Hematopoietic multipotent progenitor cell treated with erythropoietin and hydrocortisone succinate and interleukin-3 and kit ligand, for 17 days (in vitro differentiated cells): ENCODE measurements at places on chromosomes 4 and X.
A peak's percentile ranks its signal among the peaks of the same experiment; 100 is the strongest.

GRCh38 chr4:122705547-122706117 is 26.9 kb upstream of the BBS12 start:
- no peak for DNase-seq

- DNase-seq, result no peak
Observed at GRCh38 chrX:150508451-150509367, 59.7 kb upstream of the MTM1 start.

DNA sequence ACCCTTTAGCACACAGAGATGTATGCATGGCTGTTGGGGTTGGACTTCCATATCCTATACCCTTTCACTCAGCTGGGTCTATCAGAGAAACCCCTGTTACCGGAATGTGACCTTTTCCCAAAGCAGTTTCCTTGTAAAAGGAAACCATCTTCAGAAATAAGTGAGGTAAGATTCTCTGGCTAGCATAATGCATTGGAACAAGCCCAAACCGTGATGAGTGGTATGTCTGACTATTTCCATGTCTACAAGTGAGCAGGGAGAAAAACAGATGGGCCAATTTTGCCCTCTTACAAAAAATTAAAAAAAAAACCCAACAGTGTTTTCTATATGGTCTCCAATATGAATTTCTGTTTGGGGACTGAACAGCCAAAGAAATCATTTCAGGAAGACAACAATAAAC is 283.9 kb downstream of the SMARCA1 start:
- DNase-seq, result no peak

- peak; percentile 31 for DNase-seq
Observed at GRCh38 chr4:186587416-186588018, 32.1 kb upstream of the MTNR1A start.

DNA sequence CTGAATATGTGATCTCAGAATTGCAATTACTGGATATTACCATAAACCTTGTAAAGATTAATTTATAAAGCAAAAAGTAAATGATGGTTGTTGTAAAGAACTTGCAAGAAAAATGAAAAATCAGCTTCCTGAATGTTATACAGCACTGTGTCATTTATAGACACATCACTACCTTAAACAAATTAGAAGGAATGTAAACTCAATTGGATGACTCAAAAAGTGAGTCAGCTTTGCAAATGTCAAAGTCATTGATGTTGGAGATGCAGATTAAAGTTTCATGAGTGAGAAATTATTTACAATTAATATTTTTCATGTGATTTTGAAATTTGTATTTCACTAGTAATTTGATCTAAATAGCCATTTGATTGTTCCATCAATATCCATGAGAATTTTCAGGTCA is 193.2 kb downstream of the RAPGEF2 start:
- DNase-seq, result peak; percentile 71

DNA sequence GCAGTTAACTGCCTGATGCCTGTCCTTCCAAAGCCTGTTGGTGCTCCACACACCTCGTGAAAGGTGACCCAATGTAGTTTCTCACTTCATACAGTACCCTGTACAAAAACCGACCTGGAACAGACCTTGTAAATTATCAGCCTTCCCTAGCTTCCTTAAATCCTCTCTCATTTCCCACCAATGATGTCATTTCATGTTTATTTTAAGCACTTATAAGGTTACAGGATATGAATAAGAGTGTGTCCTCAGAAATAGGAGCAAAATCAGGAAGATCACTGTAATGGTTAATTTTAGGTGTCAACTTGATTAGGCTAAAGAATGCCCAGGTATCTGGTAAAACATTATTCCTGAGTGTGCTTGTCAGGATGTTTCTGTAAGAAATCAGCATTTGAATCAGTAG is 44.7 kb downstream of the TMEM150C start:
- no peak for DNase-seq

DNA sequence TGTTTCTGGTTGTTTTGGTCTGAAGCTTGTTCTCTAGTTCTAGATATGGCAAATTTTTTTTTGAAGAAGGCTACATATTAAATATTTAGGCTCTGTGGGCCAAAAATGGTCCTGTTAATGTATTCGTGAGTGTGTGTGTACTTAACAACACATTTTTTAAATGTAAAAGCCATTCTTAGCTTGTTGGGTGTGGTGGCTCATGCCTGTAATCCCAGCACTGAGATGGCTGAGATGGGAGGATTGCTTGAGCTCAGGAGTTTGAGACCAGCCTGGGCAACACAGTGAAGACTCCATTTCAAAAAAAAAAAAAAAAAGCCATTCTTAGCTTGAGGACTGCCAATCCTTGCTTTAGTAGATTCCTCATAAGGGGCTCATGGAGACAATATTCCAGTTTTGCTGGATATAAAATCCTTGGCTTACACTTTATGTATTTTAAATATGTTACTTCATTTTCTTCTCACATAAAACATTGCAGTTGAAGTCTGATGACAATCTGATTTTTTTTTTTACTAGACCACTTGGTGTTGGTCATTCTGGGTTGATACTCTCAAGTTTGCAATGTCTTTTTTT is 23.4 kb downstream of the NOCT start:
- DNase-seq, result no peak

DNA sequence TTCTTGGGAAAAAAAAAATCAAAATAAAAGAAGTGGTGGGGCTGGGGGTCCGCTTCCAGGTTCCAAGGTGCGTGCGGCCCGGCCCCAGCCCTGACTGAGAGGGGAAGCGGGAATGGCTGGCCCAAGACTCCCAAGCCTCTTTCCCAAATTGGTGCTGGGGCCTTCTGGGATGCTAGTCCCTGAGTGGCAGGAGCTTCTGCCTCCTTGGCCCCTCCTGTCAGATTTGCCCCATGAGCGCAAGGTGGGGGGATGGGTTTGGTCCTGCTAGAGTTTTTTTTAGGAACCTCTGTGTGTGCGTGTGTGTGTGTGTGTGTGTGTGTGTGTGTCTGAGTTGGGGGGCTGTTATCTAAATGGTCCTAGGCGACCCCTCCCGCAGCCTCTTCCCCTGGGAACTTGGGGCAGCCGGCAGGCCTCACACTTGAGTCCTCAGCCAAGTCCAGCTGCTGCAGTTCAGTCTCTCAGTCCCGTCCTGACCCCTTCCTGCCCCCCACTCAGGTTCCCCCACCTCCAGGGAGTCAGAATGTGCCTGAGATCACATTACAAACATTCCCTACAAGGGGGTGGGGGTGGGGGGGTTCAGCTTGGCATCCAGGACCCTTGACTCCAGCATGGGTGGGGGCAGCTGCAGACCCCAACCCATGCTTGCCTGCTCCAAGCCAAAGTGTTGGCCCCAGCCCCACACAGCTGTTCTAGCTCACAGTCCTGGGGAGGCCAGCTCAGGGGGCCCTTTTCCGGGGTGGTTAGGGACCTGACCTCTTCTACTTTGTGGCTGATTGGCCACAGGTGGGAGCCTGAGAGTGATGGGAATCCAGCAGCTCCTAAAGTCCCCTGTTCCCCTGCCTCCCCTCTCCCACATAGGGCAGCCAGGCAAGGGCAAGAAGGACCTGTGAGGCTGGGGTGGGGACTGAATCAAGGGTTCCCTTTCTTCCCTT is 4.0 kb downstream of the EFNB1 start:
- no peak for DNase-seq

- no peak for DNase-seq
Observed at GRCh38 chr4:3213106-3213425, 35.9 kb upstream of the MSANTD1 start.

DNA sequence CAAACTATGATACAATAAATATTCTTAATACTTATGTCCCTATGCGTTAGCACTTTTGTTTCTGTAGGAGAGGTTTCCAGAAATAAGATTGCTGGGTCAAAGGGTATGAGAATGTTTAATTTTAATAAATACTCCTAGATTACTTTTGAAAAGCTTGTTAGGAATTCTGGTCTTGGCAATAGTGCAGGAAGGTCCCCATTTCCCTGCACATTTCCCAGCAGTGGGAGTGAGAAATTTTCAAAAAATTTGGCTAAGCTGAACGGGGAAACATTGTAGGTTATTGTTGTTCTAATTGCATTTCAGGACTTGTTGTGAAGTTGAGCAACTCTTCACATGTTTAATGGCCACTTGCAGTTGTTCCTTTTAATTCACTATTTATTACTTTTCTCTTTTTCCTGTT is 27.1 kb downstream of the IGFBP7 start:
- no peak for DNase-seq

GRCh38 chrX:149467461-149467860 is 37.6 kb downstream of the IDS start:
- no peak for DNase-seq

- no peak for DNase-seq
Observed at GRCh38 chrX:71629467-71629866, 11.2 kb upstream of the CXCR3 start.

GRCh38 chrX:19761554-19762295 is 125.7 kb downstream of the SH3KBP1 start:
- no peak for DNase-seq

- no peak for DNase-seq
Observed at GRCh38 chrX:23514082-23514481, 153.2 kb upstream of the PRDX4 start.

DNA sequence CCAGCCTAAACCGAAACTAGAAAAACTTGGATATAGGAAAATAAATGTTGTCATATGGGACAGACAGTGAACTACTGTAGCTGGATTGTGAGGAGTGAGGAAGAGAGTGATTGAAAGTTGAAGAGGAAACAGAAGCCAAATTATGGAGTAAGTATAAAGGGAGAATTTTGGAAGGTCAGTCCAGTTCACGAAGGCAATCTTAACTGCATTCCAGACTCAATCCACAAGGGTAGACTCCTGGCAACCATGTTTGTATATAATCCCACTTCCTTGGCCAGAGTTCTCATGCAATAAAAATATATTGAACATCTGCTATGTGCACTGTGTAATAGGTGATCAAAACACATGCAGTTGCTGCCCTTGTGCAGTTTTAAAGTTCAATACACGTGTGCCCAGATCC is 58.6 kb upstream of the CAMK2D start:
- no peak for DNase-seq

- DNase-seq, result no peak
Observed at GRCh38 chr4:12889054-12889453, 595.1 kb downstream of the RAB28 start.
